ENCODE measurements at places on chromosomes 6 and 20.

DNA sequence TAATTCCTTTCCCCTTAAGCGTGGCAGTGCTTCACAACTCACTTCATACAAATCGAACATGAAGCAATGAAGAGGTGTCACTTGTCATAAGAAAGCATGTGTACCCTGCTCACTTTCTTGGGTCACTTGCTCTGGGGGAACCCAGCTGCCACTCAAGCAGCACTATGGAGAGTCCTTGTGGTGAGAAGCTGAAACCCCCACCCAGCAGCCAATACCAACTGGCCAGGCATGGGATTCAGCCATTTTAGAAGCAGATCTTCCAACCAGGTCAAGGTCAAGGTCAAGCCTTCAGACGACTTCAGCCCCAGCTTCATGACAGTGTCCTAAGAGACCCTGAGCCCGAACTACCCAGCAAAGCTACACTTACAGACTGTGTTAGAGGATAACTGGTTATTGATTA is 62.8 kb downstream of the PSMB1 start:
- DNase-seq, result no peak

GRCh38 chr20:19815553-19815991 is 57.5 kb downstream of the RIN2 start:
- DNase-seq, result no peak

- DNase-seq, result no peak
Observed at GRCh38 chr6:3421143-3421542, 35.7 kb downstream of the SLC22A23 start.

- no peak for DNase-seq
Observed at GRCh38 chr6:128932061-128932460, 49.1 kb downstream of the LAMA2 start.

DNA sequence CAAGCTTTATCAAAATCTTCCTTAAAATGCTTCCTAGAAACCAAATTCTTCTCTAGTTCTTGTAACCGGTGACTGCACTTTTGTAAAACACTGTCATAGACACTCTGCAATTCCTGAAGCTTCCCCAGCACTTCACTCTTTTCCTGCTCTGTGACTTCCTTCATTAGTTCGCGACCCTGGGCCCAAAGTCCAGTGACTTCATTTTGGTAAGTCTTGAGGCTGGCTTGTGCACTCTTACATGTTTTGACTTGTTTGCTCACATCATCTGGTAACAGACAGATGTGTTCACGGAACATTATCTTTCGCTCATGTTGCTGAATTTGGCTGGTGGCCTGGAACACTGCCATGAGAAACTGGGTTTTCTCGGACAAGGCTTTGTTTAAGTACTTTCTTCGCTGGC is 306.2 kb downstream of the SYNE1 start:
- no peak for DNase-seq

- DNase-seq, result no peak
Observed at GRCh38 chr6:25366903-25367545, 87.8 kb downstream of the CARMIL1 start.

DNA sequence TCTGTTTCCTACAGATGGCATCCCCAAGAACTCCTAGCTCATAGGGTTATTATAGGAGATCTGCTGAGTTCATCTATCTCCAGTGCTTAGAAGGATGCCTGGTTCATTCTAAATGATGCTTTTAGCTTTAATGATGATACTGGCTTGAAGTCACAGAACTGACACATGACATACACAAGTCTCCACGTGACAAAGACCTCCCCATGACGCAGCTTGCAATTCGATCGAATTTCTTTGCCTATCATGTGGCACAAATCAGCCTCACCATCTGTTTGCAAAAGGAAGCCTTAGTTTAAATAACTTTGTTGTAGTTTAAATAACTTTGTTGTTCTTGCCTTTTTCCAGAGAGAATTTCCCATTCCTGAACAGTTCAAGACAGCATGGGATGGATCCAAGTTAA is 44.1 kb upstream of the FAM8A1 start:
- DNase-seq, result no peak

DNA sequence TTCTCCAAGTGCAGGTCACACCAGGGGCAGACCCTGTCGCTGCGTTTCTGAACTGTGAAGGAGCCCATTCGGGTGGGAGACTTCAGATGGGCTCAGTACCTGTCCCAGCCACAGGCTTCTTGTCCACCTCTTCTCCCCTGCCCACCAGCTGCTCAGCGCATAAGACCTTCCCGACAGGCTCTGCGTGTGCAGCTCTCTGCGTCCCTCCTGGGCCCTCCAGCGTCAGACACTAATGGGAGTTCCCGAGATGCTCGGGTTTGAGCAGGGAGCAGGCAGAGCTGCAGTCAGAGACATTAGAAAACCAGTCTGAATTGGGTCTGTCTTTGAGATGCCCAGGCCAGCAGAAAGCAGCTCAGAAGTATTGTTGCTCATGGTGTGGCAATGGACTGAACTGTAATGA is 50.4 kb downstream of the TCP11 start:
- no peak for DNase-seq

GRCh38 chr6:150800674-150801314 is 64.7 kb upstream of the MTHFD1L start:
- DNase-seq, result no peak

DNA sequence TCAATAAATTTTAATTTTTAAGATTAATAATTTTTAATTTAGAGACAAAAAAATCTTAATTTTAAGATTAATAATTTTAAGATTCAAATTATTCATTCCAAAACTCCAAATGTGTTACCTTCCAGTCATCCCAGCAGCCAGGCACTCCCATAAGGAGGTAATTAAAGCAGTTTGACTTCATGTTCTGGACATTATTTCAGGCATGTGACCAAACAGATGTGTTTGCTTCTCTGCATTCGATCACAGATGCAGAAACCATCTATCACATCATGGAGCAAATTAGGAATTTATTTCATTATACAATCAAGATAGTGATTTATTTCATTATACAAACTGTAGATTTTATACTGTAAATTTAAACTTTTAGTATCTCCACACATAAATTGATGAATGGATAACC is 150.3 kb downstream of the AKAP7 start:
- DNase-seq, result no peak

GRCh38 chr20:51118216-51118615 is 95.3 kb upstream of the KCNG1 start:
- DNase-seq, result no peak

GRCh38 chr20:25499855-25500434 is 85.4 kb downstream of the NINL start:
- DNase-seq, result no peak

DNA sequence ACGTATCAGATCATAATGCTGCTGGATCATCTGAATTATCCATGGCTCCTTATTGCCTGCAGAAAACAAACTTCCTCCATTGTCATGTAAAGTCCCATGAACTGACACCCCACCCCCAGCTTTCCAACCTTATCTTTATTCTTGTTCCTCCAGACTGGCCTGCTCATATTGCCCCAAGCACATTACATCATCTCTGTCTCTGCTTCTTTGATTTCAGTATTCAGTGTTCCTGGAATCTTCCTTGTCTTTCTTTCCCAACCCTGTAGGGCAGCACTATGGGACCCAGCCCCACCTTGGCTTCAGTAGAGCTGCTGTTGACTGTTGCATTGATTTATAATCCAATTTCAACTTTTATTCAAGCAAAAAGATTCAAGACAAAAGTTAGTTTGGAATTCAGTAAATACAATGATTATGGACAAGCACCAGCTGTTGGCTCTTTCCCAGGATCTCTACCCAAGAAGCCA is 187.5 kb upstream of the ECI2 start:
- no peak for DNase-seq

DNA sequence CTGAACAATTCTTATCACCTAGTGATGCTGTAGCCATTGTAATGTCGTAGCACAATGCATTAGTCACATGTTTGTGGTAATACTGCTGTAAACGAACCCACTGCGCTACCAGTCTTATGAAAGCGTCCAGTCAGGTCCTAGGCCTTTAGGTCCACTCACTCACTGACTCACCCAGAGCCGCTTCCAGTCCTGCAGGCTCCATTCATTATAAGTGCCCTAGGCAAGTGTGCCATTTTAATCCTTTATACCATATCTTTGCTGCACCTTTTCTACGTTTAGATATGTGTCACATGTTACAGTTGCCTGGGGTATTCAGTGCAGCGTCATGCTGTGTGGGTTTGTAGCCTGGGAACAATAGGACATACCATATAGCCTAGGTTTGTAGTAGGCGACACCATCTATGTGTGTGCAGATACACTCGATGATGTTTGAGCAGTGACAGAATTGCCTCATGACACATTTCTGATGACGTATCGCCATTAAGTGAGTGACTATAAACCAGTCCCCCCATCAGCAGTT is 15.4 kb downstream of the IGF2R start:
- DNase-seq, result no peak

DNA sequence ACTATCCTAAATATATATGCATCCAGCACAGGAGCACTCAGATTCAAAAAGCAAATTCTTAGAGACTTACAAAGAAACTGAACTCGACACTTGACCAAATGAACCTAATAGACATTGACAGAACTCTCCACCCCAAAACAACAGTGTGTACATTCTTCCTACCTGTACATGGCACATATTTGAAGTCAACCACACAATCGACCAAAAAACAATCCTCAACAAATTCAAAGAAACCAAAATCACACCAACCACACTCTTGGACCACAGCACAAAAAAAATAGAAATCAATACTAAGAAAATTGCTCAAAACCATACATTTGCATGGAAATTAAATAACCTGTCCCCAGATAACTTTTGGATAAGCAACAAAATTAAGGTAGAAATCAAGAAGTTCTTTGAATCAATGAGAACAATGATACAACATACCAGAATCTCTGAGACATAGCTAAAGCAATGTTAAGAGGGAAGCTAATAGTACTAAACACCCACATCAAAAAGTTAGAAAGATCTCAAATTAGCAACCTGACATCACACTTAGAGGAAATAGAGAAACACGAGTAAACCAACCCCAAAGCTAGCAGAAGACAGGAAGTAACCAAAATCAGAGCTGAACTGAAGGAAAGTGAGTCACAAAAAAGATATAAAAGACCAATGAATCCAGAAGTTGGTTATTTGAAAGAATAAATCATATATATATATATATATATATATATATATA is 12.5 kb upstream of the TREM1 start:
- no peak for DNase-seq

DNA sequence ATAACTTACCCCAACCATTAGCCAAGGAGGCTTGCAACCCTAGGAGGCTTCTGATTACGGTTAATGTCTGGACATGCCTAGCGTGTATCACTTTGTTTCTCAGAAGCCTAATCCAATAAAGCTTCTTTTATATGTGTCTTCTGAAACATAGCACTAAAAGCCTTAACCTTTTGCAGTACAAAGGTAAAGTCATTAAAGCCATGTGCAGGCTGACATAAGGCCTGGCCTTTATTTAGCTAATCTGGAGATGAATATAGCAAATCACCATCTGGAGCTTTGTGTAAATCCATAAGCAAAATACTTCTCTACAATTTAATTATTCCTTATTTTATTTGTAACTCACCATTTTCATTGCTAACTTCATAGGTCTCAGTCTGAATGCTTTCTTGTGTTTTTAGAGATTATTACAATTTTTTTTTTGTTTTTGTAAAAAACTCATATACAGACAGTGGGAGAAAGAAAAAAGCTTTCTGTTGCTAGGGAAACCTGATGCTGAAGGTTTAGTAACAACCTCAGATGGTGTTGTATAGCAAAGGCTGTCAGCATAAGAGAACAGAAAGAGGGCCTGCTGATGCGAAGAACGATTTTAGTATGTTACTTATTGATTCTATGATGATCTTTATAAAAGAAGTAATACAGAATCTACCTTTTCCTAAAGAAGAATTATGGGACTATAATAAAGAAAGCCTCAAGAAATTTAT is at the start of gene EYS:
Gene EYS, minus strand, starts transcription at position 101 of the 701 bp plus-strand sequence. CDS start 211,816 bp downstream, outside the sequence.
- no peak for DNase-seq

Measured in activated T-cell treated with anti-CD3 and anti-CD28 coated beads for 4 hours (primary cell).